ENCODE measurements at places on chromosomes 2 and 18.

- DNase-seq: no peak
These were observed 50.1 kb downstream of the PPM1B start for GRCh38 chr2:44218771-44219170.

DNA sequence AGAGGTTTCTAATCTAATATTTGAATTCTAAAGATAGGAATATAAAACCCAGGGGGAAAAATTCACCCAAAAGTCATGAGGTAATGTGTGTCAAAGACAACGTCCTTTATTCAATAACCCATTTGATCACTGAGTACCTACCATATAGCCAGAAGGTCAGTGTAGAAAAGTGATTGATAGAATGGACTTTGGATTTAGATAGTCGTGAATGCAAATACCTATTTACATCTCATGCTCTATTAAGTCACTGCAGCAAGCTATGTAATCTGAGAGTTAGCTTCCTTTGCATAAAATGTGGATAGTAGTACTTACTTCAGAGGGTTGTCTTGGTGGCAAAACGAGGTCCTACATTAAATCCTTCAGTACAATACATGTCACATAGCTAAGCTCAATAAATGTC, 27.8 kb upstream of the TRIB2 start:
- no peak for DNase-seq

GRCh38 chr2:187917535-187917934, 363.3 kb upstream of the TFPI start:
- no peak for DNase-seq

- DNase-seq: no peak
These were observed 194.1 kb upstream of the HNMT start for GRCh38 chr2:137770166-137770565.

DNA sequence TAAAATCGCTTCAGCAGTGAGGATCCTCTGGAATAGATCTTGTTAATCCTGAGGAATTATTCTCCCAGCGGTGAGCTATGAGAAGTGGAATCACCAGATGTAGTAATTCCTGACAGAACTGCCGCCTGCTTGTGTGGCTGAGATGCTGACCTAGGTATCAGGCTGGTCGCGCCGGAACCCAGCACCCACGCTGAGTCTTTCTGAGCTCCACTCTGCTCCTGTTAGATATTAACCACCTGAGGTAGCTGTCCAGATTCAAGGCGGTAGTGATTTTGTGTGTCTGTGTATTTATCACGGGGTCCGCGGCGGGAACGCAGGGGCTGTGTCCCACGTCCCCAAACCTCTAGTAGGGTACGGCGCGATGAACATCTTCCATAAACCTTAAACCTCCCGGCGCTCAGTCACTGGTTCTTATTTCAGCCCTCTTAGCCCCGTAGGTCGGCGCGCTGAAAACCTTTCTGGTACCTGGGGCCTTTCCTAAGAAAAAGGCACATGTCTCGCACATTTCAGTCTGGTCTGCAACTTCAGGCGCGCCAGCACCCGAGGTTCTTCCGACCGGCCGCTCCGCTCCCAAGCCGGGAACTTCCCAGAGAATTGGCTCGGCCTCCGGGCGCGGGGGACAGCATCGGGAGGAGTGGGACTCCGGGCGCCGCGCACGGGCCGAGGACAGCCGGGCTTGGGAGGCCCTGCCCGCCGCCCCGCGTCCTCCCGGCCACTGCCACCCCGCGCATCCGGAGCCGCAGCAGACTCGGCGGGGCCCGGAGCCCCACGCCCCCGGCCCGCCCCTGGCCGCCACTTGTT, 542 bp upstream of the CNNM3 start:
- no peak for DNase-seq

DNA sequence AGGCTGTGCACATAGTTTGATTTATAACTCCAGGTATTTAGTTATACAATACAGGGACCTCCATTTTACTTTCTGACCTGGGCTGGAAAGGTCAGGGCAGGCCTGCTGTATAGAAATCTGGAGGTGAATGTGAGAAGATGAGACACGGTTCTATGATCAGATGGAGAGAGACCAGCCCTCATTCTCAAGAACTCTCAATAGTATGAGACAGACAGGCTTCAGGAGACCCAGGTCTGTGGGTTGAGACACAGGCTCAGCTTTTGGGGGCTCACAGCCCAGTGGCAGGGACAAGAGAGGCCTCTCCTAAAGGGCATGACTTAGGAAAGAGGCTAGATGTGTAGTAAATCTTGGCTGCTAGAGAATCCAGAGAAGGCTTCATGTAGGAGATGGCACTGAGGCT, 719 bp upstream of the ATP6V1B1 start:
- no peak for DNase-seq

DNA sequence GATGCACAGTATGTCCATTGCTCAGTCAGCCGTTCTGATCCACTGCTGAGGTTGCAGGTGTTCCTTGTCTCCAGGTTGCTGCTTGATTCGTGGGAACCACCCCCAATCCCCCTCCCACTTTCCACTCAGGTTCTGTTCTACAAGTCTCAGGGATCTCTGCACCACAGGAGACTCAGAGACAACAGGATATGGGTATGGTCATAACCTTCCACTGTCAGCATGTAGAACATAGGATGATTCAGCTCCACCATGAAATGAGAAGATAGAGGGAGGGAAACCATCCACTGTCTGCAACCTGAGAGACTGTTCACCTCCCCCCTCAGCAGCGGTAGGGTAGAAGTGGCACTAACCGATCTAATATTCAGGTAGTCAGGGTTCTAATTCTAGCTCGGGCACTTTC, 19.0 kb upstream of the KLF7 start:
- DNase-seq: no peak

DNA sequence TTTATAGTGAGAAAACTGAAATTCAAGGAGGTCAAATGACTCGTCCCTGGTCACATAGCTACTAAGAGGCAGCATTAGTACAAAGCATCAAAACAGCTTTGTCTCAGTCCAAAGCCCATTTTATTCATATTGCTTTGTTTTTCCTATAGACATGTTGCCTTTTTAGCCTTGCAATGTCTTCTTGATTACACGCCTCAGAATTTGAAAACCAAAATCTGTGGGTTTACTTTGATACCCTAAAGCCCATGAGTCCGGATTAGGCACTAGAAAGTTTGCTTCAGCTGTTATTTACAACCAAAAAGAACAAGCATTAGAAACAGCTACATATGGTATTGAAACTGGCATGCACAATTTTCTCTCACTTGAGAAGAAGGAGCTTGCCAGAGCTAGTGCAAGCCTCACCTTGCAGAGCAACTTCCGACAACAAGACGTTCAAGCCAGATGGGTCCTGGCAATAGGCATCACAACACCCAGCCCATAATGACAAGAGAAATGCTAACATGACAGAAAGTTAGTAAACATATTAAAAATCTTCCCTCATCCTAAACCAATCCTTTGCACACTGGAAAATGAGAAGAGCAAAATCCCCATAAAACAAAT, 276.8 kb downstream of the RIT2 start:
- DNase-seq: no peak

- DNase-seq: no peak
These were observed 741.5 kb upstream of the SLC39A10 start for GRCh38 chr2:194915485-194915884.

GRCh38 chr2:175169191-175169590, 1.2 kb upstream of the ATF2 start:
- no peak for DNase-seq

- DNase-seq: no peak
These were observed 101.6 kb downstream of the LBH start for GRCh38 chr2:30332791-30333453.

DNA sequence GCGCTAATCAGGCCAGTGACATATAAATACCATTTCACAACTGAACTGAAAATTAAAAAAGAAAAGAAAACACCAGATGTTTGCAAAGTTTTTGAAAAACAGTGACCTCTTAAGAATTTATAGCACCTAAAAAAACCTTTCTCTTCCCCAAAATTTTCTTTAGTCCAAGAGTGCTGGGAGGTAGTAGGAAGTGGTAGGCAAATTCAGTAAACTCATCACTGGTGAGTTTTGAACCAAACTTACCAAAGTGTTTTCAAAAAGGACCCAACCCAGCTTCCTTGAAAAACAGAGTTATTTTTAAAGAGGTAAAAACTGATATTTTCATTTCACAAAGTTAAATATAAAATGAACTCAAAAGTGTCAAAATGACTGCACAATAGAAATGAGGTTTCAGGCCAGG, 90.4 kb downstream of the TMEM247 start:
- no peak for DNase-seq

DNA sequence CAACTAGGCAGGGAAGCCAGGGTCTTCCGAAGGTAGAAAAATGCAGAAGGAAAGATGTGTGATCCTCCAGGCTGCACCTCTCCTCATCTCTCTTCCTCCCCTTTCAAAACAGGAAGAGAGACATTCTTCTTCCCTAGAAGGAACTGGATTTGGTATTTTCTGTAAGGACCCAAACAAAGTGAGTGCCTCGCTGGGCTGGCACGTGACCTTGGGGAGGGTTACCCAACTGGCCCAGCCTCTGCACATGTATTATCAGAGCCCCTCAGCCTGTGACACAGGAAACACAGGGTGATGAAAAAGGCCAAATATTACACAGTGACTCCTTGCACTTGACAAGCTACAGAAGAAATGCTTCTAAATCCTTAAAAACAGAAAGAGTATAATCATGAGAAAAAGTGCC, 2.3 kb downstream of the HJURP start:
- DNase-seq: no peak

- DNase-seq: no peak
These were observed 77.1 kb upstream of the TNP1 start for GRCh38 chr2:216936954-216937357.

DNA sequence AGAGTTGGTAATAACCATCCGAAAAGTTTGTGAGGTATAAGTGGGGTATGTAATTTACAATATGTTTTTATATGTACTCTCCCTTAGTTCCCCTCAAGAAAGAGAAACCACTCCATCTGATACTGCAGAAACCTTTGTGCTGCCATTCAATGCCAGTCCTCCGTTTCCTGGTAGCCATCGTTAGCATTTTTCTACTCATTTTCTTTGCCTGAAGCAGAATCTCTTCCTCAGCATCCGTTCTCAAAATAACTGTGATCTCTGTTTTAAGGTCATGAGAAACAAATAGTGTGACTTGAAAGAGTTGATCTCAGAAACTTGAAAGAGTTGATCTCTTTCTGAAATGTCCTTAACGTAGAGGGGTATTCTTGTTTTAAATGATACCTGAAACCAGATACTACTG, 996 bp downstream of the PTCD3 start:
- no peak for DNase-seq

DNA sequence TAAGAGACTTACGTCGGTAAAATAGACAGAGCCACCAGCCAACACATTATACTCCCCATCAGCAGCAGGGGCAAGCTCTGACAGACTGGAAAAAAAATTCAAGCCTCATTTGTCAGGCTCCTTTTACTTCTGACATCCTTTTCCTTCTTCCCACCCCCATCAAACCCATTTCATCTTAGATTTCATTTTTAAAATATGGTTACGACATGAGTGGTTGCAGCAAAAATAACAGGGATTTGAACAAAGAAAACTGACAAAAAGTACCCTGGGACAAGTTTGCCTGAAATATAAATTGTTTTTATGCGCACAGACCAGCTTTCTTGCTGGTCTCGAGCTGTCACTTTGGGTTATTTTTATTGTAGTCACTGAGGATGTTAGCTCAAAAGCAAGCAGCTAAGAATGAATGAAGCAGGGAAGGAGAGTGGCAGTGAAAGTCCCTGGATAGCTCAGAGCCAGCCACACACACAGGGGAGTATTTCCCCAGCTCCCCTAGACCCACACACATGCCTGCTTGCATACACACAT, 30.7 kb upstream of the LINC00305 start:
- no peak for DNase-seq

DNA sequence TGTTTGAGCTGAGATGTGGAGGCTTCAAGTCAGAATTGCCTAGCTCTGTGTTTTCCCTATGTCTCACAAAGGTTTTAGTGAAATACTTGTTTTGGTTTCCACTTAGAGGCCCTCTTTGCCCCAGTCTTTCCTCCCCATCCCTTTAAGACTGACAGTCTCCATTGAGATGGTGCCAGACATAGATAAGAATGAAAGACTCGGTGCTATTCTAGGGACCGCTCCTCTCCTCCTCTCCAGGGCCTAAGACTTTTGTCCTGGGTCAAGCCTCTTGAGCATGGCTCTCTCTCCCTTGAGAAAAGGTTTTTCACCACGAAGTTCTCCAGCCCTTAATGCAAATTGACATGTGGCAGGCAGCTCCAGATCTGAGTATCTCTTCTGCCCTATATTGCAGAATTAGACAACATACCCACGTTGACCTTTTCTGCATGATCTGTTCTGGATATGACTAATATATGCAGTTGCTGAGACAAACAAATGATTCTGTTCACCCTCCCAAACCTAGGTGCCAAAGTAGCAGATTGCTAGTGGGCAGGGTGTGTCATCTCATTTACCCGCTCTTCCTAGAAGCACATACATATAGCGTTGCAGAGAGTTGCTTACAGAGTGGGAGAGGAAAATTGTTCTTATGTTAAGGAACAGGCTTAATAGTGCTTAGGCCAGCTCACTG, 47.5 kb upstream of the ACSL3 start:
- no peak for DNase-seq

GRCh38 chr2:31371691-31372090, 42.9 kb downstream of the XDH start:
- no peak for DNase-seq

Data from activated naive CD4-positive, alpha-beta T cell (primary cell).